ENCODE measurements at places on chromosomes 4 and X.

GRCh38 chr4:142081025-142081424 is 444.6 kb downstream of the IL15 start:
- no peak for DNase-seq

DNA sequence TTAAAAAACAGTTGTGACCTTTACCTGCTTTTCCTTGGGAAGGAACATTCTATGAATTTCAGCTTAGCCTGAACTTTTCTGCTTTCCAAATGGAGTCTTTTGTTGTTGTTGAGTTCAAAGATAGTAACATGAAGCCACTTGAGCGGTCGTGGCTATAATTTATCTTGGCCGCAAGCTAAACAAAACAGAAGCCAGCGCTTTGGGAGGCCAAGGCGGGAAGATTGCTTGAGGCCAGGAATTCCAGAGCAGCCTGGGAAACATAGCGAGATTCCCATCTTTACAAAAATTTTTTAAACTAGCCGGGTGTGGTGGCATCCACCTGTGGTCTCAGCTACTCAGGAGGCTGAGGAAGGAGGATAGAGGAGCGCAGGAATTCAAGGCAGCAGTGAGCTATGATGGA is 29.9 kb downstream of the TKTL1 start:
- DNase-seq: no peak

GRCh38 chr4:124803641-124804040 is 91.1 kb upstream of the ANKRD50 start:
- DNase-seq: no peak

GRCh38 chrX:1520350-1520749 is 16.6 kb downstream of the P2RY8 start:
- DNase-seq: no peak

DNA sequence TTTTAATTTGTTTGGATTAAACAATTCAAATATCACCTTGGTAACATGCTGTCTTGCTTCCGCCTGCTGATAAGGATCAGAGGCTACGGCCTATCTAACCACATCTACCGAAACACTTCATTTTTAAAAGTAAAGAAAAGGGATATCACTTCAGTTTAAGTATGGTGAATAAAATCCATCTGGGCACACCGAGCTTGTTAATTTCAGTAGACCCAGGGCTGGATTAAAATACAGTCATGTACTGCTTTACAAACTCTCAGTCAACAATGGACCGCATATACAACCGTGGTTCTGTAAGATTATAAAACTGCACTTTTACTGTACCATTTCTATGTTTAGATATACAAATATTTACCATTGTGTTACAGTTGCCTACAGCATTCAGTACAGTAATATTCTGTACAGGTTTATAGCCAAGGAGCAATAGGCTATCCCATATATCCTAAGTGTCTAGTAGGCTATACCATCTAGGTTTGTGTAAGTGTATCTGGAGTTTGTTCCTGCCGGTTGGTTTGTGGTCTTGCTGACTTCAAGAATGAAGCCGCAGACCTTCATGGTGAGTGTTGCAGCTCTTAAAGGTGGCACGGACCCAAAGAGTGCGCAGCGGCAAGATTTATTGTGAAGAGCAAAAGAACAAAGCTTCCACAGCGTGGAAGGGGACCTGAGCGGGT is 40.0 kb downstream of the SEPTIN11 start:
- DNase-seq: peak; percentile 21

GRCh38 chrX:104370089-104370488 is 115.4 kb upstream of the ESX1 start:
- DNase-seq: no peak

DNA sequence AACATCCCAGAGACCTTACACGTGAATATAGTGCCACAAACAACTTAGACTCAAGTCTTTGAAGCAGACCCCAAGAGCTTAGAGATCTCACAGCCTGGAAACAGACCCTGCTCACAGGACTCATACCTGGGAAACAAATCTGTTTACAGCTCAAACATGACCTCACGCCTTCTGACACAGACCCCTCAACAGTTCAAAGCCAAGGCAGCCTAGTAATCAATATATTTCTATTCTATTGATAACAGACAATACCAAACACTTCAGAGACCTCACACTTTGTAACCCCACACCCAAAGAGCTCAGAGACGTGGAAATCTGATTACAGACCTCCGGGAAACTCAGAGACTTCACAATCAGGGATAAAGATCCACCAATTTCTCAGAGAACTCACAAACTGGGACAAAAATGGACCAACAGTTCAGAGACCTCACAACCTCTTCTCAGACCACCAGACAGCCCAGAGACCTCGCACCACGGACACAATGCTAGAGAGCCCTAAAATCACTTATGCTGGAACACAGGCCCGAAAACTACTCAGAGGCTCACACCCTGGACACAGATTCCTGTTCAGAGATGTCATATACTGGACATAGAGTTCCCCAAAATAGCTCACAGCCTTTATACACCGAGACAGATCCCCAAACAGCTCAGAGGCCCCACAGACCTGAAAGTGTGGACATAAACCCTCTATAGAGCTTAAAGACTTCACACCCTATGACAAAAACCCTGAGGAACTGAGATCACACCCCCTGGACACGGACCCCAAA is 14.8 kb downstream of the SUV39H1 start:
- no peak for DNase-seq

DNA sequence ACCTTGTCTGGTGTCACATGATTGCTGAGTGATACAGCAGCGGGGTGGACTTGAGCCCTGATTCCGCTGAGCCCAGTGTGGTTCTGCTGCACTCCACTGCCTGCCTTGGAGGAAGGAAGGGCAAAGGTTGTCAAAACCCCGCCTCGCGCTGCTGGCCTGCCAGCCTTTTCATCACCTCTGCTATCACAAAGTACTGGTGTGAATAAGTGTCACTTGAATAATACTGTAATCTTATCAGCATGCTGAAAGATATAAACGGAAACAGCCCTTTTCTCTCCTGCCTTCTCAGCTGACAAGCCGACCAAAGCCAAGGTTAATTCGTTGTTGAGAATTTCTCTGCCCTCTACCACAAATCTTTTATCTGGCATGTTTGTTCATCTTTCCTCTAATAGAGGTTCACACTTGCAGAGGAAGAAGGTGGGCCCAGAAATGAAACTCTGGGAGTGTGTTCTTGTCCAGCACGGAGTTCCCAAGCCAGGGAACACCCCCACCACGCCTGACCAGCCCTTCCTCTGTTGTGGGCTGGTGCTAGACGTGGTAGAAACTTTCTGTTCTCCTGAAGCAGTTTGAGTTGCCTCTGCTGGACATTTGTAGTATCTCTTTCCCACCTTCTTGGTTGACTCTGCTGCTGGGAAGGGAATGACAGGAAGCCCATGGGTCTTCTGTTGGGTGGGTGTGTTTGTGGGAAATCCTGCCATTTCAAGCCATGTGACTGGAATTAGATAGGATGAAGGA is 21.5 kb downstream of the FHDC1 start:
- DNase-seq: no peak

GRCh38 chr4:88623097-88623496 is 30.8 kb downstream of the HERC3 start:
- DNase-seq: no peak

DNA sequence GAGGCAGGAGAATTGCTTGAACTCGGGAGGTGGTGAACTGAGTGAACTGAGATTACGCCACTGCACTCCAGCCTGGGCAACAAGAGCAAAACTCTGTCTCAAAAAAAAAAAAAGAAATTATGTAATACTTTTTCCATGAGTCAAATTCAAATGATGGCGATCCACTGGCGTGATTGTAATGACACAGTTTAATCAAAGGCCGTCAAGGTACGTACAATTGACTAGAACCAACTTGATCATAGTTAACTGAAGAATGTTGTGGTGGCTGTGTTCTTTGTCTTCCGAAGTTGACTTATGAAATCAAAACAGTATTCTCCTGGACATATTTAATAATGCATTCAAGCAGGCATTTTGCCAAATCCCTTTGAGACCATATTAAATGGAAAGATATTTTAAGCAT is 318.6 kb upstream of the FAT1 start:
- no peak for DNase-seq

DNA sequence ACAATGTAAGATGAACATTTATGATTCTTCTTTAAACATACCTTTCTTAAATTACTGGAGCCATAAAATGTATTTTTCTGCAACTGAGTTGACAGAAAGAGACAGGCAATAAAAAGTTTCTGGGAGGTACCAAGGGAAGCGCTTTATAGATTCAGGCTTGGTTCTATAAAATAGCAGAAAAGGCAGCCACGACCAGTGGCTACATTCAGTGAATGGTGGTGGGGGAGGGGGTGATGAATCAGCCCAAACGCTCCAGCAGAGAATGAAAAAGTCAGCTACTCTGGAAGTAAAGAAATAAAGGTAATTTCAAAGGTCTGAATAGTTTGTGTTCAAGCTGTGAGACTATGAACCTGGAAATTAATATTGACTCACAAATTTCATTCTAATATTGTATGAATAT is 456.1 kb downstream of the KCTD8 start:
- no peak for DNase-seq

DNA sequence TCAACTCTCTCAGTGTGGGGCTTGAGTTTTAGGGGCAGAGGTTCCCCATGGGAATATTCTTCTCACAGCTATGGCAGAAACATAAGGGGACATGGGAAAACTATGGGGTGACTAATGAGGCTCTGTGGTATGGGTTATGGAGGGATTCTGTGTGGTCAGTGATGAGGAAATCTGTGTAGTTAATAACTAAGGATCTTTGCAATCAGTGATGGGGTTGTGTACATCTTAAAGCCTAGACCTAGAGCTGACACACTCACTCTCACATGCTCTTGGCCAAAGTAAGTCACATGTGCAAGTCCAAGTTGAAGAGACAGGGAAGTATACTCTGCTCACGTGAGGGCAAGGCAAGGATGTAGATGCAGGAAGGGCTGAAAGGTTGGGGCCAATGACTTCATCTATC is 86.4 kb upstream of the UXT start:
- DNase-seq: no peak

DNA sequence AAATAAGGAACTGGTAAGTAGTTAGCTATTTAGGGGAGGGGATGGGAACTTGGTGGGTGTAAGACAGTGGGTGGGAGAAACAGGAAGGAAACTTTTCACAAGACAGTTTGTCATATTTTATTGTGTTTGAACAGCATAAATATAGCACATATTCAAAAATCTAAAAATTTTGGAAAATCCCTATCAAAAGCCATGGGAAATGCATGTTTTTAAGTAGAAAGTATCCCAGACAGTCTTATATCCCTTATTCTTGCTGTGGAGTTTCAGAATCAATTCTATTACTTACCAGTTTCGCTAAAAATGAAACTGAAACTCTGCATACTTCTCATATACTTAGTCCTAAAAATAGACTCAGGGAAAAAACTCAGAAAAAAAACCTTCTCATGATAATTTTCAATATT is 22.3 kb upstream of the RASGEF1B start:
- DNase-seq: no peak

GRCh38 chrX:154401045-154401799 is 3.0 kb downstream of the RPL10 start:
- peak; percentile 25 for DNase-seq

DNA sequence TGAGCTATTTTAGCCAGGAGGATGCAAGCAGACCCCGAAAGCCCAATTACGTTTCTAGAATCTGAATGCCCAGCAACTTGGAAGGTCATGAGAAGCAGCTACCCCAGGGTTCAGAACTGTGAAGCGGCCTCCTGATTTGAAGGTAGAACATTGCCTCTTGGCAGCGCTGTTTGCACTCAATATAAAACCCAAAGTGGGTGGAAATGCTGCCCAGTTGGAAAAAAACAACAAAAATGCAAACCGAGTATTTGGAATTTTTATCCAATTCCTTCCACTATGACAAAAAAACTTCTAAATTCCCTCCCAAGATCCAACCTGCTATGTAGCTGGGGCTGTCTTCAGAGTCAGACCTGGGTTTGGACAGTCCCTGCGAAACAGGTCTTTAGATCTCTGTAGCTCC is 103.3 kb upstream of the RBPJ start:
- no peak for DNase-seq

- no peak for DNase-seq
Measured at GRCh38 chr4:128163177-128164117, 102.3 kb downstream of the LARP1B start.

DNA sequence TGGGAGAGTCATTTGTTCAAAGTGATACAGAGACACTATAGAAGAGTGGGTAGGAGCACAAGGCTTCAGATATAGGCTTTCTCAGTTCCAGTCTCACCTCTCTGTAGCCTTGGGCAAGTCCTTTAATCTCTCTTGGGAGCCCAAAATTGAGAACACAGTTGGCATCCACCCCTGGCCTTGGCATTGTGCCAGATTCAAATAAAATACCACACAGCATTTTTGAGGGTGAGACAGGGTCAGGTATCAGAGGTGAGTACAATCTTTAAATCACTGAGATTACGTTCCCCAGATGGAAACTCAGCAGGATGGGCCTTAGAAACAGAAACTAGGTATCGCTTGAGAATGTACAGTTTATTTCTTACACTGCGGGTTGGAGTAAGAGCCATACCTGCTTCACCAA is 25.2 kb upstream of the SMIM10L2A start:
- DNase-seq: no peak

DNA sequence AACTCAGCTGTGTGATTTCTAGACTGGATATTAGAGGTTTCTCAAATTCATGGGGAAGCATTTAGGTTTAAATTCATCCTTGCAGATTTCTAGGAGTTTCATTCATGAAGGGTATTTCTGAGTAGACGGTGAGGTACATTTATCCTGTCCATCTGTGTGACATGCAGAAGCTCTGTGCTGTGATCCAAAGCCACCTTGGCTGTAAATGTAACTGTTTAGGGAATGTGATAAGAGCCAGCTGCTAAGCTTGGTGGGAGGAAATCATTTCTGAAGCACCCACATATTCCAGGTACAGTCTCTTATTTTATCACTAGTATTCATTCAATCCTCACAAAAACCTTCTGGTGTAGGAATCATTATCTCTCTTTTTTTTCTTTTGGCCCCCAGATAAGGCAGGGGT is 8.7 kb upstream of the DCTD start:
- no peak for DNase-seq

- DNase-seq: no peak
Measured at GRCh38 chrX:39808471-39808917, 289.3 kb downstream of the BCOR start.

DNA sequence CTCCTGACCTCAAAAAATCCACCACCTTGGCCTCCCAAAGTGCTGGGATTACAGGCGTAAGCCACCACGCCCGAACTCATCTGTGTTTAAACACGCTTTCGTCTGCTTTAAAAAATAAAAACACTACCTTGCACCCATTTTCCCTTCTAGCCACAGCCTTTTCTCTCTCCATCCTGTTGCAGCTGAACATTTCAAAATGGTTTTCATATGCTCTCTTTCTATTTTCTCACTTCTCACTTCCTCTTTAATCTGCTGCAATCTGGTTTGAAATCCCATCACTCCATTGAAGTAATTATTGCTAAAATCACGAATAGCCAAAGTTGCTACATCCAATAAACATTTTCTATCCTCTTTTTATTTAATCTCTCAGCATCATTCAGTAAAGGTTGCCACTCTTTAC is 70.0 kb downstream of the DCHS2 start:
- DNase-seq: no peak

Measured in stimulated activated CD4-positive, alpha-beta T cell treated with anti-CD3 and anti-CD28 coated beads, Interleukin-2, amount 100 ng/mL, for 48 hours (primary cell).